Uterine smooth muscle cell (primary cell): ENCODE measurements at places on chromosomes 1 and 21. TPM values are rescaled to one million over a fixed set of nuclear protein-coding genes. Genes with fewer than 3 reads are reported as not detected.

PRKAA2 gene
- total RNA-seq, result 5.1 and 5.6 TPM in 2 replicates

ITLN1 gene
- not detected in 2 replicates for total RNA-seq

IVL gene
- total RNA-seq, result 0.37 and 1.7 TPM in 2 replicates

TNFRSF18 gene
- 0.12 TPM in 1 of 2 replicates, not detected in the other for total RNA-seq

FCRL6 gene
- not detected in 2 replicates for total RNA-seq

PLA2G2D gene
- not detected in 2 replicates for total RNA-seq

KRTAP13-2 gene
- total RNA-seq, result not detected in 2 replicates

CAPN2 gene
- 471 and 668 TPM in 2 replicates for total RNA-seq

CD53 gene
- total RNA-seq, result not detected in 2 replicates

ADGRL2 gene
- 9.6 and 14.6 TPM in 2 replicates for total RNA-seq

TDRD10 gene
- total RNA-seq, result not detected in 2 replicates

OPTC gene
- not detected in 2 replicates for total RNA-seq

NOL9 gene
- 22.2 and 24.6 TPM in 2 replicates for total RNA-seq

SRGAP2 gene
- total RNA-seq, result 51.0 and 65.4 TPM in 2 replicates

PCBP3 gene
- 2.8 and 4.2 TPM in 2 replicates for total RNA-seq

RNF186 gene
- 0.12 TPM in 1 of 2 replicates, not detected in the other for total RNA-seq

CAPZA1 gene
- 234 and 391 TPM in 2 replicates for total RNA-seq

KCNJ10 gene
- under 0.01 TPM in 1 of 2 replicates, not detected in the other for total RNA-seq

COL8A2 gene
- 5.0 and 12.5 TPM in 2 replicates for total RNA-seq

CSDE1 gene
- 741 and 838 TPM in 2 replicates for total RNA-seq

SPRR5 gene
- not detected in 2 replicates for total RNA-seq

TMEM269 gene
- under 0.01 and 0.12 TPM in 2 replicates for total RNA-seq

FMO1 gene
- total RNA-seq, result 0.11 and 0.37 TPM in 2 replicates

APOBEC4 gene
- not detected in 2 replicates for total RNA-seq

SCCPDH gene
- 53.5 and 68.4 TPM in 2 replicates for total RNA-seq

MSH4 gene
- total RNA-seq, result 0.11 and 0.25 TPM in 2 replicates

FOXO6 gene
- total RNA-seq, result under 0.01 TPM in 1 of 2 replicates, not detected in the other

RER1 gene
- 89.7 and 98.1 TPM in 2 replicates for total RNA-seq

RPAP2 gene
- 10.2 and 14.8 TPM in 2 replicates for total RNA-seq

INSRR gene
- under 0.01 TPM in 1 of 2 replicates, not detected in the other for total RNA-seq

SPRR2G gene
- not detected in 2 replicates for total RNA-seq

DCDC2B gene
- total RNA-seq, result 0.12 TPM in 1 of 2 replicates, not detected in the other

MAN1A2 gene
- 54.9 and 81.1 TPM in 2 replicates for total RNA-seq

CD48 gene
- under 0.01 TPM in 1 of 2 replicates, not detected in the other for total RNA-seq

LCE2A gene
- 0.25 and 2.2 TPM in 2 replicates for total RNA-seq
